Activated CD4-positive, alpha-beta memory T cell treated with anti-CD3 and anti-CD28 coated beads, Interleukin-2, amount 10 ng/mL, durations not matched to agents 7 days and 5 days (primary cell): ENCODE measurements at places on chromosomes 16 and 17. TPM values are rescaled to one million over a fixed set of nuclear protein-coding genes. Genes with fewer than 3 reads are reported as not detected.

DNA sequence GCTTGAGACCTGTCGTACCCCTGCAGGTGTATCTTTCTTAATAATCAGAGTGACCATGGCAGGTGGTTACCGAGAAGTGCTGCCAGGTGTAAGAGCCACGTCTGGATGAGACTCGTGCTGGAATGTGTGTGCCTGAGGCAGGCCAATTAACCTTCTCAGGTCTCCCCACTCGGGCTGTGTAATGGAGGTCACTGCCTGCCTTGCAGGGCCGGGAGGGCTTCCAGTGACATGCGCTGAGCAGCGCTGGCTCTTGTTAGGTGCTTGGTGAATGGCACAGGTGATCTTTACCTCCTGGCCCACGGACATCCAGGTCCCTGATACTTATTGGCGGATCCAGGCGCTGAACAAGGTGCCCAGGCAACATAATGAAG, 4.6 kb upstream of the GSE1 start:
- DNase-seq: no peak

Gene NKD1
- total RNA-seq: 1.9 TPM

Gene RAC3
- 8.1 TPM for total RNA-seq

GRCh38 chr16:88378836-88379693, 3.7 kb upstream of the ZNF469 start:
- no peak for DNase-seq

DNA sequence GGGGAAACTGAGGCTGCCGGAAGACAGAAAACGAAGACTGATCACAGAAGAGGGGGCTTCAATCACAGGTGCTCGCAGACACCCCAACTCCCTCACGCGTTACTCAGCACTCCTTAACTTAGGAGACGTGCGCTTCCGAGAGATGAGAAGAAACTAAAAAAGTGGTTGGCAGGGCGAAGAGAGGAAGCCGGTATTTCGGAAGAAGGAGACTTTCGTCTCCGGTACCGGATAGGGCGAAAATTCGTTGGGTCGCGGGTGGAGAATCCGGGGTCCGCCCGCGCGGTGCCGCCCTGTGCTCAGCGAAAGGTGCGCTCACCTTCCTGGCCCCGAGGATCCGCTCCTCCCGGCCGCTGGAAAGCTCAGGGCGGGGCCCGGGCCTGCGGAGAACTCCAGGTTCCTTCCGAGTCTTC, 917 bp upstream of the TBX2 start:
- no peak for DNase-seq

Gene MYBBP1A
- total RNA-seq: 37.7 TPM

DNA sequence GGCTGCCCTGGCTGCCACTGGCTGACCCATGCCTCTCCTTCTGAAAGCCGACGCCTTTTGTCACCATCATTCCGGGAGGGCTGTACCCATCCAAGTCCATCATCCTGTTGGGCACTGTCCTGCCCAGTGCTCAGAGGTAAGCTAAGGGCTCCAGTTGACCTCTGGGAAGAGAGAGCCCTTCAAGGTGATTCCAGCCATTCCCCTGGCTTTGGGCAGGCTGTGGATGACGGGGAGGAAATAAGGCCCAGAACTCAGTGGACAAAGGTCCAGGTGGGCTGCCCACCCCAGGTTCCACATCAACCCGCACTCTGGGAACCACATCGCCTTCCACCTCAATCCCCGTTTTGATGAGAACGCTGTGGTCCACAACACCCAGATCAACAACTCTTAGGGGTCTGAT, 45.8 kb downstream of the NOS2 start:
- DNase-seq: no peak

DNA sequence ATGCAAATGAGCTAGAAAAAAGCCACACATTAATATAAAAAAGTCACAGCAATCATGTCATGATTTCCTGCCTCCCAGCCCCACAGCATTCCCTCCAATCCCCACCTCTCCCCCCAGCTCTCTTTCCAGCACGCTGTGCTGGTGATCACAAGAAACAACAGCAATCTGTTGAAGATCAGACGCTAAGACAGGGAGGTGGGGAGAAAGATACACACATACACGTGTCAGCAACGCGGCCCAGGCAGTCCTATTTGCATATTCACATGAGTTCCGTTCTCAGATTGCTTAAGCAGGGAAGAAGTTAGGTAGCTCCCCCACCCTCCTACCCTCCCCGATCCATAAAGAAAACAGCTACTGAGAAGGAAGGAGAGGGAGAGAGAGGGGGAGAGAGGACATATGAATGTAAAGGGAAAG, 405.5 kb upstream of the PSMD7 start:
- DNase-seq: no peak

Gene ACAP1
- total RNA-seq: 682 TPM

DNA sequence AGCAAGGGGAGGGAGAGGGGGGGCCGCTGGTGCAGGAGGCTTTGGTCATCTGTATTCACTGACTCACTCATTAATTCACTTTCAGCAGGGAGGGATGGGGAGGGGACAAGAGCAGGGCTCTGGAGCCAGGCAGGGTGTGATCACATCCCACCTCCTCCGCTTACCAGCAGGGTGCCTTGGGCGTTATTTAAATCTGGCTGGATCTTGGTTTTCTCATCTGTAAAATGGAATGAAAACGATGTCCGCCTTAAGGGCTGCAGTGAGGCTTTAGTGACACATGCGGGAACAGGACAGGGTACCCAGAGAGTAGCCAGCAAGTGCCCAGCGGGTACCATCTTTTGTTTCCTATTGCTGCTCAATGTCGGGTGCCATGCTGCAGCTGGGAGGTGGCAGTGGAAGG, 161.0 kb downstream of the GSG1L start:
- DNase-seq: no peak
